H4 (cell line): ENCODE measurements at places on chromosomes 5 and 9. TPM values are rescaled to one million over a fixed set of nuclear protein-coding genes. Genes with fewer than 3 reads are reported as not detected.

- DNase-seq, result no peak
Measured at GRCh38 chr5:170131235-170131634, 25.5 kb downstream of the FOXI1 start.

DNA sequence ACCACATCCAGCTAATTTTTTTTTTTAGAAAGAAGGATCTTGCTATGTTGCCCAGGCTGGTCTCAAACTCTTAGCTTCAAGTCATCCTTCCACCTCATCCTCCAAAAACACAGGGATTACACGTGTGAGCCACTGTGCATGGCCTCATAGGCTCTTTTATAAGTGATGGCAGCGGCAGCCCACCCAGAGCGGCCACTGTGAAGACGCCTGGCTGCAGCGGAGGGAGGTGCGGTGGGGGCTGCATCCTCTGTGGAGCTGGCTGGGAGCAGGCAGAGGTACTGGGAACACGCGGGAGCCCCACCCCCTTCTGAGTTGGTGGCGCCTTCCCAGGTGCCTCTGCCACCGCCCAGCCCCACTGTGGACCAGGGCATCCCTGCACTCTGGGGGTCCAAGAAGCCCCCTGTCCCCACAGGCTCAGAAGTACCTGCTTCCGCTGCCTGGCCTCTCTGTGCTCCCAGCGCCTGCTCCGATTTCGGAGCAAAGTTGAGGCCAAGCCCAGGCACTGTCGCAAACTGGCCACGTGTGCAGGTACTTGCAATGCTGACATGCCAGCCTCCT is 16.9 kb upstream of the ECPAS start:
- DNase-seq, result no peak

- no peak for DNase-seq
Measured at GRCh38 chr5:109619021-109619460, 70.7 kb upstream of the MAN2A1 start.

GRCh38 chr9:34773306-34773910 is 63.5 kb upstream of the CCL21 start:
- no peak for DNase-seq

GRCh38 chr9:18396102-18396728 is 77.7 kb upstream of the ADAMTSL1 start:
- DNase-seq, result peak; percentile 23

DNA sequence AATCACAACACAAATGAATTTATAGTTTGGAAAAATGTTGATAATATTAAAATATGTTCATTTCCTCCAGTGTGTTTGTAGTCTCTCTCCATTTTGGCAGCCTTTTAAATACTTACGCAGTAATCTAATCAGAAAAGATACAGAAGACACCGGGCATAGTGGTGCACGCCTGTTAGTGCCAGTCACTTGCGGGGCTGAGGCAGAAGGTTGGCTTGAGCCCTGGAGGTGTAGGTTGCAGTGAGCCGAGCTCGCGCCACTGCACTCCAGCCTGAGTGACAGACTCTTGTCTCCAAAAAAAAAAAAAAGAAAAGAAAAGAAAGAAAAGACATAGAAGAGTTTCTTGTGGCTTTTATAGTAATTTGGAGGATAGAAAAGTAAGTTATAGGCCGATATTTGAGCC is 41.9 kb downstream of the NDFIP1 start:
- no peak for DNase-seq

DNA sequence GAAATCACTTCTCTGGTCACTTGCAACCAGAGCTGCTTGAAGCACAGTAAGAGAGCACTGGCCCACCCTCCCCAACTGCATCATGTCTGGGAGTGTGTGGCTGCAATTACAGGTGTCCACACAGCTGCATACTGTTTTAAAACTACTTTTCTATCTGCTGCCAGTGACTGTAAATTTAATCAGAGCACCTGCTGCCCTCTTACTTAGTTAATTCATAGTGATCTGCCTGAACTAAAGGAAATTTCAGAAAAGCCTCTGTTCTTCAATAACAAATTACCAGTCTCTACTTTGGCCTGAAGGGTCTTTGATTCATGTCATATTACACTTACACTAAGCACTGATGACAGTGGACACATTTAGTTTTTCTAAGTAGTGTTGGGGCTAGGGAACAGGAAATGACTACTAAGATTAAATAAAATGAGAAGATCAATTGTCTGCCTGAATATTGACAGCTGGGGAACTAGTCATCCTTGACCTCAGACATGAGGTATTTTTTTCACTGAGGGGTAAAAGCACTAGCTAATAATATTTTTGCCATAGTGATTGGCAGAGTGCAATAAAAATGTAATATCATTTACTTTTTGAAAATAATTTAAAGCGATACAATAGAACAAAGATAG is 788.9 kb upstream of the GRAMD2B start:
- no peak for DNase-seq

GRCh38 chr5:176559683-176560082 is 10.5 kb downstream of the CDHR2 start:
- no peak for DNase-seq

DNA sequence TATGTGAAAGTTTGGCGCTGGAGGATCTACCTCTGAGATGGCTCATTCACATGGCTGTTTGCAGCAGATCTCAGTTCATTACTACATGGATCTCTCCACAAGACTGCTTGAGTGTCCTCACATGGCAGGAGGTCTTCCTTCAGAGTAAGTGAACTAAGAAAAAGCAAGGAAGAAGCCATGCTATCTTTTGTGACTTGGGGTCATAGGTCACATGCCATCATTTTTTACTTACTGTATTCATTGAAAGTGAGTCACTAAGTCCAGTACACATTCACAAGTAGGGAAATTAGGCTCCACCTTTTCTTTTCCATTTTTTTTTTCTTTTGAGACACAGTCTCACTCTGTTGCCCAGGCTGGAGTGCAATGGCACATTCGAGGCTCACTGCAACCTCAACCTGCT is 8.7 kb upstream of the CDKN2AIPNL start:
- DNase-seq, result no peak

GRCh38 chr9:134892820-134893420 is 12.3 kb downstream of the FCN2 start:
- DNase-seq, result no peak

- DNase-seq, result no peak
Measured at GRCh38 chr5:89628876-89629635, 746.1 kb upstream of the MEF2C start.

GRCh38 chr5:138032028-138032571 is 779 bp downstream of the FAM13B start:
- peak; percentile 54 for DNase-seq

GRCh38 chr5:67732921-67733320 is 482.6 kb upstream of the PIK3R1 start:
- no peak for DNase-seq

DNA sequence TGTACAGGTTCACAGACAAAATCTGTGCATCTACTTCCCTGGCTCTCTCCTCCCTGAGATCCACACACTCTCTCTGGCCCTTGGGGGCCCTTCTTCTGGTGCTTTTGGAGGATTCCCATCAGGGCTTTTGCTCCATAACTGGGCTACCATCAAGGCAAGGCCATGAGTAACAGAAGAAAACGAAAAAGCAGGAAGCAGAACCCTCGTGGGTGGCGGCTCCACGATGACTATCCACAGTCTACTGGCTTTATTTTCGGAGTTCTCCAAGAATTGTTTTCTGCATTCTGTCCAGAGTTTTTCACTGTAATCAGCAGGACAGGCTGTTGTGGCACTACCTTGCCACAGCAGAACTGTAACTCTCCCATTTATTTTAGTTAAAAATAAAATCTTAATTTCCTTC is 19.9 kb downstream of the PNPLA7 start:
- no peak for DNase-seq

DNA sequence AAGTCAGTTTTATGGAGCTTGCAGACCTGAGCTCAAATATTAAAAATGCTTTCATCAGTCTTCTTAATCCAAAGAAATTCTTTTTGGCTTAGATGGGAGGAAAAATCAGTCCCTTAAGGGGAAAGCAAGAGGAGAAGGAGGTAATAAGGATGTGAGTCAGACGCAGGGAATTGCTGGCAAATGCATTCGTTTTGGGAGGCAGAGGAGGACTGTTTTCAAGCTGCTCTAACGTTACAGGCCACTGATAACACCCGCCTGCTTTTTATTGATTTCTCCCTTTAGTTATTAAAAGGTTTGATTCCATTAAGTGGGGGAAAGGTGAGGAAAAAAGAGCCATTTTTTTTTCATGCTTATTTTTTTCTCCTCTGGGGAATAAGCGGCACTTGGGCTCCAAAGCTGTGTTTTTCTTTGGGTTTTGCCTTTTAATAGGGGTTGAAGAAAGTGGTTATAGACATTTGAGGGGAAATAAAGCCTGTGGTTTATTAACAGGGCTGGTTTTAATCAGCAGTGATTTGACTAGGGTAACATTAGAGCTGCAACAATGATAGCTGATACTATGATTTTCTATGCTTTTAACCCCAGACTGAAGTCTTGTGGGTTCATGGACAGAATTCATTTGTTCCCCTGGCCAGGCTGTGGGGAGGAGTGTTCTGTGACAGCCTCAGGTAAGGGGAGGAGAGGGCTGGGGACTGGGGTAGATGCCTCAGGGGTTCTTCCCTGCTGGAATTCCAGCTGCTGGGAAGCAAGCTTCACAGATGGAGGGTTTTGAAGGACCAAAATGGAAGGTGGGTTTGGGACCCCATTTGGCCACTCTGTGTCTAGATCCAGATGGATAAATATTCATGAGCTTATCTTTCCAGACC is 225.2 kb downstream of the GAS1 start:
- DNase-seq, result peak; percentile 59

- DNase-seq, result no peak
Measured at GRCh38 chr5:172044631-172045314, 38.3 kb upstream of the FBXW11 start.

- peak; percentile 71 for DNase-seq
Measured at GRCh38 chr9:124222918-124223720, 34.6 kb upstream of the NEK6 start.

- DNase-seq, result no peak
Measured at GRCh38 chr5:104372376-104372775, 809.8 kb upstream of the NUDT12 start.

- no peak for DNase-seq
Measured at GRCh38 chr5:150918613-150919012, 13.8 kb upstream of the ZNF300 start.

DNA sequence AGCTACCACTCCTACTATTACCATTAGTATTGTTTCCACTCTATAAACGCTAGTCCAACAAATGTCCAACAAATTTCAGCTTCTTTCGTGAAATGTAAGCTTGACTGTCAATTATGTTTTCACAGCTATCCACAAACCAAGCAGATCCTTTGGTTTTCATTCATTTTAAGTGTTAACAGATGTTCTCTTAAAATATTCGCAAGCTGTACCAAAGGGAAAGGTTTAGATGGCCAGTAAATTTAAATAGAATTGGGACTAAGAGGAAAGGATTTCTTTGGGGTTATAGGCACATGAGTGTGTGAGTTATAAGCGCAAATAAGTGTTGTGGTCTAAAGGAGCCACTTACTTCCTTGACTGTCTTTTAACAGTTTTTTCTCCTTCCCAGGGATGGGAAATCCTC is 136.8 kb upstream of the ADRA1B start:
- DNase-seq, result no peak

DNA sequence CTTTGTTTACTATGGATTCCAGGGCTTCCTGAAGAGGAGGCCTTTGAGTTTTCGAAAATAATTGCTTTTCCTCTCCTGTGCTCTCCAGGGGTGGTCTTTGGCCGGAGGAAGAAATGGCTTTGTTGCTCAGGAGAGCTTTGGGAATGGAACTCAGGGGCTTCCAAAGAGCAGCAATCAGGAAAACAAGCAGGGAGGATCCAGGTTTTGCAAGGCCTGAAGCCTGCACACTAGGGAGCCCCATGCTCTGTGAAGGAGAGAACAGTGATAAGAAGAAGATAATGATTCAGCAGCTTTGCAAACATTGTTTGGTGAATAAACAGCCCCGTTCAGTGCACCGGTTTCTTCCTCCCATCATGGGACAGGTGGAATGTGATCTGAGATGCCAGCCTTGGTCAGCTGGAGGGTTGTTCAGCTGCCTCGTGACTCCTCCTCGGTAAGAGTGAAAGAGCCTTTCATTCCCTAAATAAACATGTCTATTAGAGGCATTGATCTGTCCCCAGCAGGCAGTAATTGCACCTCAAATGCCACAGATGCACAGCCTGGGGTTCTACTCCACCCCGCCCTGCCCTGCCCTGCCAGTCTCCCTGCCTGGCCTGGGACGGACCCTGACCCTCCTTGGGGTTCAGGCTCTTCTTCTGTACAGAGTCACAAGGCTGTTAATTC is 11.5 kb upstream of the ALDH1B1 start:
- no peak for DNase-seq

DNA sequence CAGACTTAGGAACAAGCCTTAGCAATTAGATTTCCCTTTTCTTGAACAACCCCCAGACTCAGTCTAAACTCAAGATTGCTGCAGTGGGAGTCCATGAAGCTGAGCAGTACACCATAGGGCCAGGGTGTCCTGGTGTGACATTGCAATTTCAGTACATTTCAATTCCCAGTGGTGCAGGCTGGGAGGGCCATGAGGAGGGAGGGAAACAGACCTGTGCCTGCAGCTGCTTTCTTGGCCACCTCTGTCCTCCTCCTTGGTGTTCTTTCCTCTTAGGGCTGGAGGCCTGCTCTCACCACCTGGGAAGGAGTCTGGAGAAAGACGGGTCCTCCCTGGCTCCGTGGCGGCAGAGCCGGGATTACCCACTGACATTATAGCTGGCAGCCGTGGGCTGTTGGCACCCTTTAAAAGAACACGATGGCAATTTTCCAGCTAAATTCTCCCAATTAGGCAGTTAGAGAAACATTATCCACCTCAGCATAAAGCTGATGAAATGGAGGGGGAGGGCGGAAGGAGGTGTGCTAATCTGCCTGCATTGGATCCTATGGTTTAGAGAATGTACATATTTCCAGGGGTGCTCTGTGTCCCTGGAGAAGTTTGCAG is 186.4 kb downstream of the SLIT3 start:
- DNase-seq, result no peak

GRCh38 chr5:179431221-179431824 is 86.1 kb upstream of the ADAMTS2 start:
- DNase-seq, result no peak

DNA sequence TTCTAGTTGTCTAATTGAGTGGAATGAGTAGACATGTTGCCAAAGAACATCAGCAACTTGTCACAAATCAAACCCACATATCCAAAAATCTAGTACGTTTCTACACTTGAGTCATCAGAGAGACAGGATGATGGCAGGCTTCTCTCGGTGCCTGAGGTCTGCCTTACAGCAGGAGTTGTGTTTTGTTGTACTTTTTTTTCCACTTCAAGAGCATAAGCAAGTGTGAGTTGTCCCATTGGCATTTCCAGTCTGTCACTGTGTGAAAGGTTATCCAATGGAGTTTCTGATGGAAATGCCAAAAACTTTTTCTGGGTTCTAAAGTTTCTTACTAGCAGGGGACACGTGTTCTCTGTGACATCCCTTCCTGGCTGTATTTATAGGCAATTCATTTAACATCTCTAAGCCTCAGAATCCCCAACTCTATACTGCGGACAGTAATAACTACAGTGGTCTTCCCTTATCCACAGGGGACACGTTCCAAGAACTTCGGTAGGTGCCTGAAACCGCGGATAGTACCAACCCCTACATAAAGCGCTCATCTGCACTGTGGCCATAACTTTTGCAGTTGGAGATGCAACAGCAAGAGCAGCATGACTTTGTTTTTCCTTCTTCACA is 246.5 kb downstream of the SYK start:
- DNase-seq, result peak; percentile 38

The GALNT10 gene
- total RNA-seq, result 22.8 and 33.2 TPM in 2 replicates

The ENTPD2 gene
- not detected in 2 replicates for total RNA-seq

The GRM6 gene
- not detected in 2 replicates for total RNA-seq

The INSL6 gene
- total RNA-seq, result not detected in 2 replicates

The GPSM1 gene
- total RNA-seq, result 5.1 and 8.9 TPM in 2 replicates

The BAAT gene
- not detected in 2 replicates for total RNA-seq

The C5orf52 gene
- not detected in 2 replicates for total RNA-seq

The FOXD4L3 gene
- total RNA-seq, result not detected in 2 replicates

The FAM151B gene
- total RNA-seq, result 0.55 and 2.4 TPM in 2 replicates

The DHX29 gene
- total RNA-seq, result 22.6 and 26.8 TPM in 2 replicates

The OBP2B gene
- not detected in 2 replicates for total RNA-seq

The NMUR2 gene
- not detected in 2 replicates for total RNA-seq
